ENCODE measurements at places on chromosomes 1 and 21.
A peak's percentile ranks its signal among the peaks of the same experiment; 100 is the strongest.

- peak; percentile 18 for DNase-seq
Measured at GRCh38 chr1:65075123-65075976, 72.7 kb upstream of the AK4 start.

- DNase-seq, result no peak
Measured at GRCh38 chr1:17673329-17674072, 81.6 kb upstream of the ACTL8 start.

DNA sequence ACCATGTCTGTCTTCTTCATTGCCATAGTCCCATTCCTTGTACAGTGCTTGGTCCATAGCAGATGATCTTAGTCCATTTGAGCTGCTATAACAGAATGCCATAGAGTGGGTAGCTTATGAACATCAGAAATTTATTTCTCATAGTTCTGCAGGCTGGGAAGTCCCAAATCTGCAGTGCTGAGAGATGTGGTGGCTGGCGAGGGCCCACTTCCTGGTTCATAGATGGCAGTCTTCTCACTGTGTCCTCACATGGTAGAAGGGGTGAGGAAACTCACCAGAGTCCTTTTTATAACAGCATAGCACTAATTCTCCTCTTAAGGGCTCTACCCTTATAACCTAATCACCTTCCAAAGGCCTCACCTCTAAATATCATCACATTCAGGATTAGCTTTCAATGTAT is 23.1 kb upstream of the RAP1A start:
- no peak for DNase-seq

DNA sequence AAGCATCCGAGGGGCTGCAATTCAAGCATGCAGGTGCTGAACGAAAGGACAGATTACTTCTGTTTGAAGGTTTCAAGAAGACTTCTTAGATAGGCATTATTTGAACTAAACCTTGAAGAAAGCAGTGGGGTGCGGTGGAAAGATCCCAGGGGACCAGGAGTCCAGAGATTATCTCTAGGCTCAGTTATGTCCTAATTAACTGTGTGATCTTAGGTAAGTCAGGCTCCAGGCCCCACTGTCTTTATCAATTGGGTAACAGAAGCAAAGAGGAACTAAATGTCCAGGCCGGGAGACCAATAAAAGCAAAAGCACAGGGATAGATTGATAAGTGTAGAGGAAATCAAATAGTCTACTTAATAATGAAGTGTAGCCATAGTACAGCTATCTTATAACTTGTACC is 72.9 kb upstream of the CDC42BPA start:
- no peak for DNase-seq

GRCh38 chr1:92826792-92827191 is 5.0 kb upstream of the RPL5 start:
- no peak for DNase-seq

GRCh38 chr1:52677076-52677806 is 20.9 kb downstream of the COA7 start:
- DNase-seq, result no peak

GRCh38 chr1:248589334-248589733 is 8.2 kb downstream of the OR2T10 start:
- DNase-seq, result no peak

- DNase-seq, result no peak
Measured at GRCh38 chr1:71473331-71473730, 392.5 kb upstream of the ZRANB2 start.

DNA sequence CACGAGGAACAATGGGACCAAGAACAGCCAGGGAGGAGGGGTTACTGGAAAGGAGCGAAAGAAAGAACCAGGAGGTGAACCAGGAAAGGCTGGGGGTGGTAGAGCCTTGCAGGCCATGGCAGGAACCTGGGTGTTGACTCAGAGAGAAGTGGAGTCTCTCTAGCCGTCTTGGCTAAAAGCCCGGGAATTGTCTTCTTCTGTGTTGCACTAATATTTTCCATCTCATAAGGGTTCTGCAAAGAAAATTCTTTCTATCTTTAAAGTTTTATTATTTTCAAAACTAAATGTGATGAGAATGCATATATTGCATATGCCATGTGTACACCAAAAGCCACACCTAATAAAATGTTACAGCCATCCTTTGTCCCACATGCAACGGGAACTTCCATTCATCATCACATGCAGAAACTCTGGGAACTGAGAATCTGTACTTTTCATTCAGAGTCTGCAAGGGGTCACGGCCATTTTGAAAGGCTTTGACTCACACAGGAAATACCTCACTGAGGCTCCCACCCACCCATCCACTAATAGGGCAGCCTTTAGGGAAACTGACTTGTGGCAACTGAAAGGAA is 38.0 kb downstream of the ERG start:
- no peak for DNase-seq

DNA sequence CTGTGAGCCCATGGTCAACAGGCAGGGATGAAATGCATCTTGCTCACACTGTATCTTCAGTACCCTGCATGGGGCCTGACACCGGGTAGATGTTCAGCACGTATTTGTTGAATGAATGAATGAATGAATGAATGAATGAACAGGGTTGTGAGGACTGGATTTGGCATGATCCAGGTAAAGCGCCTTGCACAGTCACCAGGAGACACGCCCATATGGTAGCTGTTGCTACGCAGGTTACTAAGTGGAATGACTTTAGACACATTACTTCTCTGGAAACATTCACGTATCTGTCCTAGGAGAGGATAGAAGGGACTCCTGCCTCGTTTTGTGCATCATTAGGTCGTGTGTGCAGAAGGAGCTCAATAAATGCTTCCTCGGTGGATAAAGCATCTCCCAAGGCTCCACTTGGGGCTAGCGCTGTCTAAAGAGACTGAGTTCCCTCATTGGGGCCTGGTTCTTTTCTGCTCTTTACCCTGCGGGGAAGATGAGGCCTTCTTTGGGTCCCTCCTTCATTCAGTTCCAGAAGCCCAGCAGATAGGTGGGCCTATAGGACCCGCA is 54.2 kb downstream of the NDUFS5 start:
- DNase-seq, result no peak

- DNase-seq, result no peak
Measured at GRCh38 chr1:3000671-3001470, 20.4 kb upstream of the ACTRT2 start.

DNA sequence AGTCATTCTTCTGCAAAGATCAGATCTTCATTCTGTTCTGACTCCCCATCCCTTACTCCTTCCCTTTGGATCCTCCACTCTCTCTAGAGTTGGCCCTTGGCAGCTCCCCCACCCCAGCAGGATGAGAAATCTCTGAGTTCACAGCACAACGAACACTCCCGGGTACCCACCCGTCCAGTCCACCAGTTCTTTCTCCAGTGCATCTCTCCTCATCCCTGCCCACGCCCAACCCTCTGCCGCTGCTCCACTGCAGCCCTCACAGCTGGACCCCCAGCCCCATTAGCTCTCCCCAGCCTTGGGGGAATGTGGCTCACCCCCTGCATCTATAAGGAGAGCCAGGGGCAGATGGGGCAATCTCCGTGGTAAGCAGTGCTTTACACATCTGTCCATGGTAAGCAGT is 125.7 kb downstream of the MATN1 start:
- DNase-seq, result no peak

GRCh38 chr1:159821171-159821867 is 5.4 kb upstream of the SLAMF8 start:
- peak; percentile 31 for DNase-seq

GRCh38 chr1:62355095-62355494 is 35.9 kb upstream of the KANK4 start:
- DNase-seq, result no peak

DNA sequence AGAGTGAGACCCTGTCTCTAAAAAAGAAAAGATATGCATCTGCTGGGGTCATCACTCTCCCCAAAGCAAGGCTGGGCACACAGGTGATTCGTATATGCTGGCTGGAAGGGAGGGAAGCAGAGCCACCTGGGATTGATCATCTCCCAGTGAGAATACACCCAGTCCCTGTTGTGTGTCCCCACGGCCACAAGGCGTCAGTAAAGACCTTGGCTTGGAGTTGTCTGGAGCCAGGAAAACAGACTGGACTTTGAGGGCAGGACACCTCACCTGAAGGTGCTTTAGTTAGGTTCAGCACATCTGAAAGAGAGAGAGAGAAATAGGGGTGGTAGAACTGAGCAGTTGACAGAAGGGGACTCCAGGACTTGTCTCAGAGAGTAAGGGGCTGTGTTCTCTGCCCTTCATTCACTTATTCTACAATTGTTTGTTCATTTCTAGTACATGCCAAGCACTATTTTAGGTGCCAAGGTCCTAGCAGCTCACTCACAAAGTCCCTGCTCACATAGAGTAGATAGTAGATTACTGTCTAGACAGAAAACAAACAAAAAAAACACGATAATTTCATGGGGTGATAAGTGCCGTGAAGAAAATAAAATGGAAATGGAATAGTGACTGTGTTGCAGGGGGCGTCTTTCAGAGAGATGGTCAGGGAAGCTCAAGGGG is 13.5 kb downstream of the CITED4 start:
- peak; percentile 43 for DNase-seq

DNA sequence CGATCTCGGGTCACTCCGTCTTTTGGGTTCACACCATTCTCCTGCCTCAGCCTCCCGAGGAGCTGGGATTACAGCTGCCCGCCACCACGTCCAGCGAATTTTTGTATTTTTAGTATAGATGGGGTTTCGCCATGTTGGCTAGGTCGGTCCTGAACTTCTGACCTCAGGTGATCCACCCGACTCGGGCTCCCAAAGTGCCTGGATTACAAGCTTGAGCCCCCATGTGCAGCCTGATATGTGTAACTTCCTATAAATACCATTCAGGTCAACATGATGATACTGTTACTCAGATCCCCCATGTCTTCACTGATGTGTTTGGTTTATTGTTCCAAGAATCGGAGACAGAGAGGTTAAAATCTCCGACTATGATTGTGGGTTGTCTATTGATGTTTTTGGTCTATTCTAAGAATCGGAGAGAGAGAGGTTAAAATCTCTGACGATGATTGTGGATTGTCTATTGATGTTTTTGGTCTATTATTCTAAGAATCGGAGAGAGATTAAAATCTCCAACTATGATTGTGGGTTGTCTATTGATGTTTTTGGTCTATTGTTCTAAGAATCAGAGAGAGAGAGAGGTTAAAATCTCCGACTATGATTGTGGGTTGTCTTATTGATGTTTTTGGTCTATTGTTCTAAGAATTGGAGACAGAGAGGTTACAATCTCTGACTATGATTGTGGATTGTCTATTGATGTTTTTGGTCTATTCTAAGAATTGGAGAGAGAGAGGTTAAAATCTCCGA is 17.0 kb downstream of the C1orf159 start:
- DNase-seq, result no peak

GRCh38 chr21:19286876-19287275 is 883.3 kb upstream of the TMPRSS15 start:
- no peak for DNase-seq

DNA sequence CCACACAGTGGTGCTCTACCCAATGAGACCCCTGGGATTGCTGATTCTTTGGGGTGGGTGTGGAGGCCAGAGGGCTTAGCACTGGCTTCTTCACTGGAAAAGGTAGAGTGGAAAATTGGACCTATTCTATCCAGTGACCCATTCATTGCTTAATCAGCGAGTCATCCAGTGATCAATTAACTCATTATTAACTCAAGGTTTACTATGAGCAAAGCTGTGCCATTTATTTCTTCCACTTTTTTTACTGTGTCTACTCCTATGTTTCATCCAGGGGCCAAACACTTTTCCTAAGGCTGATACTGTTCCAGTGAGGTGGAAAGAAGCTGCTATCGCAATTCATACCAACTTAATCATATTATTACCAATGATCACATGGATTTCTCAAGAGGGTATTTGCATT is 363.9 kb downstream of the RPS6KC1 start:
- DNase-seq, result no peak

DNA sequence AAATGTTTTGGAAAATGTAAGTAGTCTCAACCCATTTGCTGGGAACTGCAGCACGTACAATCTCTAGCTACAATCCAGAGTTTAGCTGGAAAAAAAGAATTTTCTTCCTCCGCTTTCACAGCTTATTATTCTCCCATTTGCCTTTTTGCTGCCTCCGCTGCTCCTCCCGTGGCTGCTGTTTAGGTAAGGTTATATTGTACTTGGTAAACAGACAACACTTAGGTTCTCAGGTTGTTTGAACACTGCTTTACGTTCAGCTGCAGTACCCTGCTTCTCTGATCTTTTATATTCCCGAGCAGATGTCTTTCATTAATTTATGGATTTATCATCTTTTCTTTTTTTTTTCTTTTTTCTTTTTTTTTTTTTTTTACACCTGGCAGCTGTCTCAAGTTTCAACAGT is 14.3 kb downstream of the PROX1 start:
- peak; percentile 94 for DNase-seq

- DNase-seq, result no peak
Measured at GRCh38 chr1:43422995-43423671, 30.6 kb downstream of the HYI start.

GRCh38 chr1:189697113-189697512 is 780.6 kb downstream of the BRINP3 start:
- no peak for DNase-seq

DNA sequence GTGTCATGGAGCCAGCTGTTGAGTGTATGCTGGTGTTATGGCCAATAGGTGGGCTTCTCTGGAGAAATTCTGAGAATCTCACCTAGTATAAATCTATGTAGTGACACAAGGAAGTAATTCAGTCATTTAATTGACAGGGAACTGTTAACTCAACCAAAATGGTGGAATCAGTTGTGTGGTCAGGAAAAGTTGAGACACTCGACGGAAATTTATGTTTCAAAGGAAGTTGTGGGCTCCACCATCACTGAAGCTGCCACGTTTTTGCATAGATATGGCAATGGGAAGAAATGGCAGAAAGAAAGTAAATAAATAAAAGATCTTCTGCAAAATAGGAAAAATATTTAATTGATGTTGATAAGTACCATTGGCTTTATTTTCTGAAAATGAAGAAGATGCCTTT is 84.5 kb downstream of the ATP6V1G3 start:
- no peak for DNase-seq

GRCh38 chr1:209428241-209428921 is 155.1 kb upstream of the CAMK1G start:
- no peak for DNase-seq

- DNase-seq, result no peak
Measured at GRCh38 chr1:210597555-210598134, 268.9 kb downstream of the HHAT start.

- no peak for DNase-seq
Measured at GRCh38 chr1:176479971-176480370, 17.0 kb downstream of the PAPPA2 start.

- DNase-seq, result no peak
Measured at GRCh38 chr1:54163573-54163972, 10.8 kb upstream of the CDCP2 start.

DNA sequence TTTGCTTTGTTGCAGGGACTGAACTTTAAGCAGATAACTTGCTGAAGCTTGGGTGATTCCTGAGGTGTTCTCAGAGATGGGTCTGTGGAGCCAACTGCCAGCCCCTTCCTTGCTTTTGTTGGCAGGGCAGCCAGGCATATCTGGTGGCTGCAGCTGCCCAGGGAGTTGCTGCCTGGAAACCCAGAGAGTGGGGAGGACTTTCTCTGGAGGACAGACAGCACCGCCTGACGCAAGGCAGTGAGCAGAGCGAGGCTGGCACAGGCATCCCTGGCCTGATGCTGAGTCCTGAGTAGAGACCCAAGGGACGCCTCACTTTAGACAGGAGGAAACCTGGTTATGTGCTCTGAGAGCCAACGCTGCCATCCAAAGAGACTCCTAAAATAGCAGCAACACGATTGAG is 9.8 kb upstream of the OLFML2B start:
- DNase-seq, result no peak

Data from NCI-H2171 (cell line).